ENCODE measurements at places on chromosomes 2 and 18.

DNA sequence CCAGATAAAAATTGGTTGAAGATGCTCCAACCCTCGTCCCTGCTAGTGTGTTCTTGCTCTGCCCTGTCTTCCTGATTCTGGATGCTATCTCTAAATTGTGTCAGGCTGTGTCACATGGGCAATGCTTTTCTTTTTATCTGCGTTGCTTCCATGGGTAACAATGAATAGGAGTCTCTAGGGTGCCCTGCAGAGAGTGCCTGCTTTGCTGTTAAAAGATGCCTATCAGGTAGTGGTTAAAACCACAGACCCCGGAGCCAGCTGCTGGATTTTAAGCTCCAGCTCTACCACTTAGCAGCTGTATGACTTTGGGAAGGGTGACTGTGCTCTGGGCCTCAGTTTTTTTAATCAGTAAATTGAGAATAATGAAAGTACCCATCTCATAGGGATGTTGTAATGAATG lies 340.3 kb downstream of the PLCL1 start:
- DNase-seq: no peak

DNA sequence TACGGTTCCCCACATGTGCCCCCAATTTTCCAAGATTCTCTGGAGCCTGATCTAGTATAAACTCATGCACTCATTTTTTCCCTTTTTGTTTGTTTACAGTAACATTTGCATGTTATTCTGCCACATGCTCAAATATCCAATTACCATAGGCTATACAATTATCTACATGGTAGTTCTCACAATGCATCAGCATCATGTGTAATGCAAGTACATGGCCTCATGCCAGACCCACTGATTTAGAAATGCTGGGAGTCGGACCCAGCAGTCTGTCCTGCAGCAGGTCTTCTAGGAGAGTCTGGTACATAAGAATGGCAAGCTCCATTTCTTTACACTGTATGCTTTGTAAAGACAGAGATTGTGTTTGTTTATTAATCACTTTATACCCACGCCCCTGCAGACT lies 107.7 kb downstream of the CBLN2 start:
- DNase-seq: no peak

DNA sequence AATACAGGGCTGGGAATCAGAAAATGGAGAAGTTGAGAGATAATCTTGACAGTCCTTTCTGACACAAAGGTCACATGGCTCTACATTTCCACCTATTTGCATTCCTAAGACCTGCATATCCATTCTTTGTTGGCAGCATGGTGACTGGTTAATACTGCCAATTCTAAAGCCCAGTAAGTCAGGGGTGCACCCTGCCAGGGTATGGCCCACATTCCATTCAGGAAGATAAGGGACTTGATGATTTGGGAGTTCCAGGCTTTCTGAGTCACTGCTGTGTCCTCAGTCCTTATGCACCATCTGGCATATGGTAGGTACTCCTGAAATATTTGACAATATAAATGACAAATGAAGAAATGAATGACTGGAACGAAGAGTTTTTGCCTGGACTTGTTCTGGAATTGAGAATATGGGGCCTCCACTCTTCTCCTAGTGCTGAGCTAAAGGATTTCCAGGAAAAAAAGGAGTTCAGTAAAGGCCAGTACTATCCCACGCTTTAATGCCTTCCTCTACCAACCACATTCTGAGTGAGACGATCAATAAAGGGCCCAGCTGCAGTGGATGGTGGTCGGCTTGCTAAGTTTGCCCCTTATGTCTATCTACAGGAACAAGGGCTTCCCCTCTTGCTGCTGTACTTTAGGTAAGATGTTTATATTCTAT lies 31.7 kb upstream of the EIF2AK3 start:
- DNase-seq: no peak

- no peak for DNase-seq
Observed at GRCh38 chr18:76354348-76354747, 140.7 kb downstream of the ZNF516 start.

GRCh38 chr2:94879314-94879981 lies 8.2 kb downstream of the TEKT4 start:
- DNase-seq: no peak

Measured in HAP-1 (cell line).